ENCODE measurements at places on chromosomes 2 and 18.

DNA sequence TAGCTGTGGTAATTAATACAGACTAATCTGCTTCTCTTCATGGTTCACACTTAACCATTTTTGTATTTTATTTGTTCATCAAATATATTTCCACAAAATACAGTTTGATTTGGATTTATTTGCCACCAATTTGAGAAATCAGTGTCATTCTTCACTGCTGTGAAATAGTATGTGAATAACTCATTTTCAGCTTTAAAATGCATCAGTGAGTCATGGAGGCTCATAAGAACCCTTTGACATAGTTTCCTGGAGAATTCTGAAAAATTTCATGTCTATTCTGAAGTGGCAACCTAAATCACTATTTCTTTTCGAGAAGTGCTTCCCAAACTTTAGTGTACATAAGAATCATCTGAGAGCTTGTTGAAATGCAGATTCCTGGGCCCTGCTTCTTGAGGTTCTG, 1026.7 kb upstream of the ACVR2A start:
- no peak for DNase-seq

GRCh38 chr2:161703863-161704262, 79.6 kb downstream of the SLC4A10 start:
- no peak for DNase-seq

GRCh38 chr2:112881217-112881985, 29.6 kb upstream of the IL37 start:
- no peak for DNase-seq

DNA sequence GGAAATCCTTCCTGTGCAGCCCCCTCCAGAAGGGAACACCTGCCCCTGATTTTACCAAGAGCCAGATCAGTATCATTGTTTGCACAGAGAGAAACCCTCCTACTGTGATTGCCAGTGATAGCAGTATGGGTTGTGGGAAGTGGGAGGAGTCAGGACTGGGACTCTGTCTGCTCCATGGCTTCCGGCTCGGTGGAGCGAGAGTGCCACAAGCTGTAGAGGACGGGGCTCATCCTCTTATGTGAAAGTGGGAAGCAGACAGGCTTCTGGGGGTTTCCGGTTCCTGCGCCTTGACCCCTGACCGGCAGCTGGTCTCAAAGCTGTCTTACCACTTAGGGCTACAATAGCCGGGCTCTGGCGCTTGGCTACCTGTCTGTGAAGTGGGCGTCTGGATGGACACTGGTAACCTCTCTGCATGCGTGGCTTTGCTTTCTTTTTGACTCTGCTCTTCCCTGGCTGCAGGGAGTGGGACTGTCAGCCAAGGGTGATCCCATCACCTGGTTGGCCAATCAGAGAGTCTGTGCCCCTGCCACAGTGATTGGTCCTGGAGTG, 79.7 kb downstream of the BCL2L11 start:
- no peak for DNase-seq

GRCh38 chr2:202479610-202480009, 103.5 kb downstream of the BMPR2 start:
- DNase-seq, result no peak

DNA sequence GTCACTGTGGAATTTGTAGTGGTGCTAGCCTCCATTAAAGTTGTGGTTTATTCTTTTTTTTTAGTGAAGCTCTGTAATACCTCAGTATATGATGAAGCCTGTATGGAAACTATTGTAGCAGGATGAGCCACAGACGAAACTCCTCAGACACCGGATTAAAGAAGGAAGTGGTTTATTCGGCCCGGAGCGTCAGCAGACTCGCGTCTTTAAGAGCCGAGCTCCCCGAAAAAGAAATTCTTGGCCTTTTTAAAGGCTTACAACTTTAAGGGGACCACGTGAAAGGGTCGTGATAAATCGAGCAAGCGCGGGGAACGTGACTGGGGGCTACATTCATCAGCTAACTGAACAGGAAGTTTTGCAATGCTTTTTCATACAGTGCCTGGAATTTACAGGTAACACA, 8.1 kb upstream of the CCL20 start:
- DNase-seq, result no peak

DNA sequence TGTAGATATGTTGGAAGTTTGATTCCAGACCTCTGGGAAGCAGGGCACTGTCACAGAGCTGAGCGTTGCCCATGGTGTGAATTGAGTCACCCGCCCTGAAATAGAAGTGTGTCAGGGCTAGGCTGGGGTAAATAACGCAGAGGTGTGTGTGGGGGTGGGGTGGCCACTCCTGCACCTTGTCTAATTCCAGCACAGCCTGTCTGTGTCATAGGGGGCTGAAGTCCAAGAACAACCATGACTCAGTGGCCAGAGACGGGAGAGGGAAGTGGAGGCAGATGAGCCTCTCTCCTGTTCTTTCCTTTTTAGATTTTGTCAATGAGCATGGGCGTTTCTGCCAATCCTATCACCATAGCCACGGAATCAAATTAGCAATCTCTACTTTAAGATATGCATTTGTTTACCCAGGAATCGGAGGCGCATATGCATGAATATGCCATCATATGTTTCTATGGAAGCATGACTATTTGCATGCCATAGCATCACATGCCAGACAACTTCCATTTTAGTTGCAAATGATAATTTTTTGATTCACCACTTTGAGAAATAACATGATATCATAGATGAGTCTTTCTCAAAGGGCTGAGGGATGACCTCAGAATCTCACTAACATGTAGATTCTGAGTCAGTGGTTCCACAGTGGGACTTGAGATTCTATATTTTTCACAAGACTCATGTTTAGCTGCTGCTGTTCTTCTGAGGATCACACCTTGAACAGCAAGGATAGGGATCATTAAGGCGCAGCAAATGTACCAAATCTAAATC, 852.9 kb downstream of the DCDC2C start:
- no peak for DNase-seq

All from activated naive CD8-positive, alpha-beta T cell treated with anti-CD3 and anti-CD28 coated beads, Interleukin-2, amount 10 ng/mL, durations not matched to agents 7 days and 5 days (primary cell).